ENCODE measurements at places on chromosomes 12 and 14.

DNA sequence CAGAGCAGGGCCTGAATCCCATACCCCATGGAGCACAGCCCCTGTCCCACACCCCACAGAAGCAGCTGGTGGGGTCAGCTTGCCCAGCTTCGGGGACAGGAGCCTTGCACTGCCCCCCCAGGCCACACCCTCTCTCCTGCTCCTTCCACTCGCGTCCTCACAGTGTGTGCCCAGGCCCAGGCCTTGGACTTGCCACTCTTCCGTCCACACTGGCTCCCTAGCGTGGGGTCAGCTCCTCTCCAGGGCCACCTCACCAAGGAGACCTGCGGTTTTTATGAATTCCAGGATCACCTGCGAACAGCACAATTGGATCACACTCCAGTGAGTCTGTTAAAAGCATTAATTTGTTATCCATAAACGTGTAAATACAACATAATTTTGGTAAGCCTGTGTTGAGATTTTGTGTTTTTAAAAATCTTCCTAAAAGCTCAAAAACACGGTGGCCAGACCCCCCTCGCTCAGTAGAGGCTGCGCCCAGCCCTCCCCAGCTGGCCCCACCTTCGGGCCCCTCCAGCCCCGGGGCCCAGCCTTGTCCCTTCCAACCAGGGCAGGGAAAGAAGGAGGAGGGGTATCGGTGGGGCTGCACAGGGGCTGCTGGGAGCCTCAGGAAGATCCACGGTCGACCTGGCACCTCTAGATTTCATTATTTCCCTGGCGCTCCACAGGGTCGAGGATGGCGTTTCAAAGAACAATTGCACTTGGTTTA lies 12.0 kb downstream of the GALNT9 start:
- no peak overlapping the region for H3K4me3 ChIP-seq
- H3K36me3 ChIP-seq: no peaks in the 10 kb centered on the region
- no peaks in the 10 kb centered on the region for H3K4me1 ChIP-seq

DNA sequence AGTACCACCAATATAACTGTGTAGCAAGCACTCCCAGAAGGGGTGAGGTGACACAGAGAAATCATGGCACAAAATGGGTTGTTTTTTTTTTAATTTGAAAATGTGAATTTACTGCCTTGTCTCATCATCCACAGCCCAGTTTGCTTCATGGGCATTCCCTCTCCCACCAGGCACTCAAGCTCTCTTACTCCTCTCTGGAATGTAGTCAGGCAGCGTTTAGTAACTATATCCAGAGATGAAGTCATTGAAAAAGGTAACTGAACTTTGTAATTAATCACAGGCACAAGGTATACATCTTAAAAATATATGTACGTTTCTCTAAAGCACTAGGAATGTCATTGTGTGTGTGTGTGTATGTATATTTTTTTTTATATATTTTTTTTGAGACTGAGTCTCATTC lies 91.4 kb downstream of the FAR2 start:
- H3K27me3 ChIP-seq: no peaks in the 10 kb centered on the region
- DNase-seq: no peak
- H3K36me3 ChIP-seq: no peaks in the 10 kb centered on the region
- peaks cover 13% of the 10 kb centered on the region for H3K4me1 ChIP-seq
- no peak overlapping the region for H3K27ac ChIP-seq

GRCh38 chr12:119868992-119869391 lies 8.1 kb downstream of the CIT start:
- H3K36me3 ChIP-seq: peaks cover 35% of the 10 kb centered on the region
- H3K4me1 ChIP-seq: no peaks in the 10 kb centered on the region
- DNase-seq: no peak
- no peak overlapping the region for H3K27ac ChIP-seq
- no peak overlapping the region for H3K4me3 ChIP-seq
- no peaks in the 10 kb centered on the region for H3K27me3 ChIP-seq

- no peak for DNase-seq
- no peaks in the 10 kb centered on the region for H3K27me3 ChIP-seq
- H3K36me3 ChIP-seq: no peaks in the 10 kb centered on the region
- no peak overlapping the region for H3K27ac ChIP-seq
- no peak overlapping the region for H3K4me3 ChIP-seq
- H3K4me1 ChIP-seq: no peaks in the 10 kb centered on the region
Measured at GRCh38 chr14:87351007-87351406, 642.0 kb downstream of the GALC start.

GRCh38 chr12:45622210-45622937 lies 107.1 kb upstream of the ARID2 start:
- H3K36me3 ChIP-seq: no peaks in the 10 kb centered on the region
- DNase-seq: no peak
- no peak overlapping the region for H3K4me3 ChIP-seq
- no peaks in the 10 kb centered on the region for H3K27me3 ChIP-seq
- H3K27ac ChIP-seq: no peak overlapping the region

- DNase-seq: no peak
- peak overlapping the region; percentile 61 for H3K4me3 ChIP-seq
- H3K4me1 ChIP-seq: no peaks in the 10 kb centered on the region
- no peaks in the 10 kb centered on the region for H3K27me3 ChIP-seq
Measured at GRCh38 chr14:20610002-20610765, 19.0 kb upstream of the RNASE12 start.

- no peak for DNase-seq
- H3K27ac ChIP-seq: no peak overlapping the region
- H3K36me3 ChIP-seq: no peaks in the 10 kb centered on the region
- no peaks in the 10 kb centered on the region for H3K27me3 ChIP-seq
Measured at GRCh38 chr12:33724867-33725266, 285.2 kb upstream of the SYT10 start.

DNA sequence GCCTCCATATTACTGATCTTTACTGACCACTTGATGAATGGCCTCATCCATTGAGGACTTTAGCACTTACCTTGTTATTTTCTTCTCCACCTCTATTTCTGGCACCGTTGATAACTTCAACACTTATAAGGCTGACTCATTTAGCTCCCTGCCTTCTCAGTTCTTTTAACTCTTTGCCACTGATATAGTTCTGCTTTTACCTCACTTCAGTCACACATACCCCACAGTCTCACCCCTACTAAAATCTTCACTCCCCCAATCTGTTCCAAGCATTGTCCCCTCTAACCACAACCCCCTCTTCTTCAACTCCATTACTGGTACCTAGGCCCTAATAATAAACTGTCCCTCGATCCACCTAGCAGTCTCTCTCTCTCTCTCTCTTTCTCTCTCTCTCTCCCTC lies 141.0 kb downstream of the PAH start:
- no peak for DNase-seq
- no peaks in the 10 kb centered on the region for H3K36me3 ChIP-seq
- no peak overlapping the region for H3K4me3 ChIP-seq
- H3K27me3 ChIP-seq: no peaks in the 10 kb centered on the region
- H3K4me1 ChIP-seq: no peaks in the 10 kb centered on the region
- H3K27ac ChIP-seq: no peak overlapping the region

DNA sequence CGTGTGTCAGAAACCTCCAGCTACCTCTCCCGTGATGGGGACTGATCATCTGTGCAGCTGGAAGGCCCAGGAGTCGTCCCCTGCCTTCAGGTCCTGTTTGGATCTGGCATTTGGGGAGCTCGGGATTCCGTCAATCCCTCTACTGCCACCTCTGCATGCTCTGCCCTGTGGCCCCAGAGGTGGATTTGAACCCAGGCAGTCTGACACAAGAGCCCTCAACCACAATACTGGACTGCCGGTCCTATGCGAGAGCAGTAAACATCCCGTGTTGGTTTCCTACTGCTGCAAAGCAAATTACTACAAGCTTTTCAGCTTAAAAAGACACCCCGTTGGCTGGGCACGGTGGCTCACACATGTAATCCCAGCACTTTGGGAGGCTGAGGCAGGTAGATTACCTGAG lies 121.9 kb upstream of the FKBP4 start:
- H3K36me3 ChIP-seq: no peaks in the 10 kb centered on the region
- no peak overlapping the region for H3K4me3 ChIP-seq
- no peak for DNase-seq
- H3K4me1 ChIP-seq: no peaks in the 10 kb centered on the region

DNA sequence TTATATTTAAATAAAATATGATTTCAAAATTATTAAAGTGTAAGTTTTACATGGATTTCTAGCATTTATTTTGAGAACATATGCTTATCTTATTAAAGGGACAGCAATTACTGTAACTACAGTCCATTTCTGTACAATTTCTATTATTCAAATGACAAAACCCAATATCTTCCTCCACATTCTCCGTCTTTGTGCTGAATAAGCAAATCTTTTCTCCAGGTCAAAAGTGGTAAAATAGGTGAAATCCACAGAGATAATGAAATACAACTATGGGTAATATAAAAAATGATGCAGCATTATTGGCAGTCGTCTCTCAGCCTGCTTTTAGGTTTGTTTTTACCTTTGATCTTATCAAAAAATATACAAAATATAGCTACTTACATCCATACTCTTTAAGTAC lies 79.4 kb upstream of the OTX2 start:
- DNase-seq: no peak
- peaks cover 20% of the 10 kb centered on the region for H3K4me1 ChIP-seq
- H3K27ac ChIP-seq: no peak overlapping the region

DNA sequence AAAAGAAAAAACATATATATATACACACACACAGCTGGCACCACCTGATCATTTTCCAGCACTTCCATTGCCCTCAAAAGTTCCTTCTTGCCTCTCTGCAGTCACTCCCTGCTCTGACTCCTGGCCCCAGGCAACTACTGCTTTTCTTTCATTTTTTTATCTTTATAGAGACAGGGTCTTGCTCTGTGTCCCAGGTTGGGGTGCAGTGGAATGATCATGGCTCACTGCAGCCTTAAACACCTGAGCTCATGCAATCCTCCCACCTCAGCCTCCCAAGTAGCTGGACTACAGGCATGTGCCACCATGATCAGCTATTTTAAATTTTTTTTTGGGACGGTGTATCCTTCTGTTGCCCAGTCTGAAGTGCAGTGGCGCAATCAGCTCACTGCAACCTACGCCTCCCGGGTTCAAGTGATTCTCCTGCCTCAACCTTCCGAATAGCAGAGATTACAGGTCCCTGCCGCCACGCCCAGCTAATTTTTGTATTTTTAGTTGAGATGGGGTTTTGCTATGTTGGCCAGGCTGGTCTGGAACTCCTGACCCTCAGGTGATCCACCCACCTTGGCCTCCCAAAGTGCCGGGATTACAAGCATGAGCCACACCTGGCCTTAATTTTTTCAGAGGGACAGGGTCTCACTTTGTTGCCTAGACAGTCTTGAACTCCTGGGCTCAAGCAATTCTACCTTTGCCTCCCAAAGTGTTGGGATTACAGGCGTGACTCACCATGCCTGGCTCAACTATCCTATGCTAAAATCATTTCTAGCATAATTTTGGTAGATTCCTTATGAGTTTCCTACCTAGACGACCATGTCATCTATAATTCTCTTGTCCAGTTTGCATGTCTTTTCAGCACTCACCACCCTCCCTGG lies 7.8 kb downstream of the HSP90AA1 start:
- no peaks in the 10 kb centered on the region for H3K4me1 ChIP-seq
- no peaks in the 10 kb centered on the region for H3K27me3 ChIP-seq
- peaks cover 21% of the 10 kb centered on the region for H3K36me3 ChIP-seq

DNA sequence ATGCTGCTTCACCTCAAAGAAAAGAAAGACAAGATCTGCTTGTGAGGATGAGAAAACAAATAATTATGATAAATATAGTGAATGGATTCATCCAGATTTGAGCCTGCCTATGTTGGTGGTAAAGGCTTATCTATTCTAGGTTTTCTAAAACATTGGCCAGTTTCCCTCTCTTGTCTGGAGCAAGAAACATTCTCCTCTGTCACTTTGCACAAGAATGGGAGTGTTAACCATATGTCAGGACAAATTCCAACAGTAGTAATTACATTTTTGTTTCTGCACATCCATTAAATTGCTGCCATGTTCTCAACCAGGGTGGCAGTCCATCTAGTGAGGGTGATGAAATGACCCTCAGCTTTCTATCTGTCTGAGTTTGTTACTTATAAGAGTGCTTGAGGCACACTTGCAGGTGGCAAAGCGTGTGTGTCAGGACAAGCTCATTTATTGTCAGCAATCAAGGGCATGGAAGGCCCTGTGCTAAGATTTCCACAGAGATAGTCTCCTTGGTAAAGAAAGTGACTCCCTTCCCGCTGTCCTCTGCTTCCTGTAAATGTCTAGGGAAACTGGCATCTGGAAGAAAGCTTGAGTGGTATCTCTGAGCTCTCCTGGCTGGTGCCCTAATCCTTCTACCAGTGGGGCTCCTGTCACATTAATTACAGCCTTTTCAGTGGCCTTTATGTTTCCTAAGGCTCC lies 502.1 kb upstream of the FLRT2 start:
- no peaks in the 10 kb centered on the region for H3K4me1 ChIP-seq
- H3K4me3 ChIP-seq: no peak overlapping the region
- no peaks in the 10 kb centered on the region for H3K36me3 ChIP-seq
- no peaks in the 10 kb centered on the region for H3K27me3 ChIP-seq

- peaks cover 10% of the 10 kb centered on the region for H3K36me3 ChIP-seq
- DNase-seq: no peak
- peak overlapping the region; percentile 67 for H3K27ac ChIP-seq
Measured at GRCh38 chr14:75661499-75661814, 411 bp downstream of the TTLL5 start.

DNA sequence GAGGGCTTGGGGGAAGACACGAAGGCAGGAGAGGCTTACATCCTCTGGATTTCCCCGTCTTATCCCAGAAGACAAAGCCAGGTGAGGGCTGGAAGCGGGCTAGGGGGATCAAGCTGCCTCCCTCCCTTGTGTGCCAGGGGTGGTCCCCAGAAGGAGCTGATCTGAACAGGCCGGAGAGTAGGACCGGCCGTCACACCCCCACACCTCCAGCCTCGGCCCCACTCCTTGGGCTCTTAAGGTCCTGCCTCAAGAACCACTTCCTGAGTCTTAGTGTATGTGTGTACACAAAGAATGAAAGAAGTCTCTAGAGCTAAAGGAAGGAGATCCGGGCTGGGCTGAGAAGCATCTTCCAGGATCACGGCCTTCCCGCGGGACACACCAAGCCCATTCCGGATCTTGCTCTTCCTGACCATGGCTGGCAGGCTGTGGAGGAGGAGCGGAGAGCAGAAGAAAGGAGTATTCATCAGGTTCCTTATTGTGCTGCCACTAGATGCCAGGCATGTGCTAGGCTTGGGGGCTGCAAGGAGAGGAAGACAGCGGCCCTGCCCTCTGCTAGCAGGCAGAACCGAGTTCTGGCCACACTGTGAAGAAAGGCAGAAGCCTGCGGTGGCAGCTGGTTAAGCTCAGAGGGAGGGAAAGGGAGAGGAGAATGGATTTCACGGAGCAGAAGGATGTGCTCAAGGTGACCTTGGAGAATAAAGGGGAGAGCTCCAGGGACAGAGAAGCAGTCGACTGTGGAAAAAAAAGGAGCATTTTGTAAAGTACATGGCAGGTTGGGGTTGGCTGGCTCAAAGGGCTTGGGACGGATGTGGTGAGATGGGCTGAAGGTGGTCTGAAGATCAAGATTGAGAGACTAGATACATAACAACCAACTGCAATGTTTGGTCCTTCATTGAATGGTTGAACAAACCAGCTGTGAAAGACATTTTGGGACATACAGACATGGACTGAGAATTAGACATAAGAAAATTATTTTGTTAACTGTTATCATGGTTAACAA lies 1.3 kb upstream of the CD63 start:
- H3K4me3 ChIP-seq: peak overlapping the region; percentile 93
- H3K27me3 ChIP-seq: no peaks in the 10 kb centered on the region
- no peak overlapping the region for H3K27ac ChIP-seq

DNA sequence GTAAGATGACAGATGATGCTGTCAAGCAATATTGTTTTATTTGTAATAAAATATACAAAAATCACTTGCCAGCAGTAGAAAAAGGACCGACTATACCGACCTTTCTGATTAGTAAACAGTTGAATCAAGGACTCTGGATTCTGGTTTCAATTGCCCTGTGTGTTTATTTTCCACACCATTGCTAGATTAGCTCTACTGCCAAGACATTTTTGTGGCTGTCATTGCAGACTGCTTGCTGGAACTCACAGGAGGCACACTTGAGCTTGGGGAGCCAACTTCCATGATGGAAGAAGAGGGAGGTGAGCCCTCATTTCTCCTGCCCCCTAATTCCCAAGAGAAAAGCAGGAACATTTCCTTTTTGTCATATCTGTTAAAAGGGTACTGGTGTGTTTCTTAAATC lies 51.3 kb downstream of the MAPKAPK5 start:
- peaks cover 61% of the 10 kb centered on the region for H3K36me3 ChIP-seq
- no peaks in the 10 kb centered on the region for H3K4me1 ChIP-seq
- no peak overlapping the region for H3K4me3 ChIP-seq
